ENCODE measurements at places on chromosomes 3 and 15.

GRCh38 chr15:59998950-59999611 lies 5.0 kb upstream of the FOXB1 start:
- no peak for DNase-seq

DNA sequence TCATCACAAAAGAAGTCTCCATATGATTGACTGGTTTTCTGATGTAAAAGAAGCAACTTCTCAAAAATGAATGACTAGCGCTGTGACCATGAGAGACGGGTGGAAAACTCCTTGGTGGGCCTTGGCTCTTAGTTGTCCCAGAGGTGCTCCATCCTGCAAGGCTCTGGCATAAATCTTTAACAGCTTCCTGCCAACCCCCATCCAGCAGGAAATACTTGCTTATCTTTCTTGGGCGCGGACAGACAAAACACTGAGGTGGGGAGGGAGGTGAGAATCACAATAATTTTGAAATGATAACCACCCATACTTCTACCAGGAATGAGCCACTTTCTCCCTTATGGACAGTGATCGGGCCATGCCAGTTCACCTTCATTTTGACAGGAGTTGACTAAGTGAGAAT lies 128.6 kb downstream of the STT3B start:
- DNase-seq = no peak

GRCh38 chr15:48486228-48486627 lies 155.0 kb downstream of the DUT start:
- no peak for DNase-seq

DNA sequence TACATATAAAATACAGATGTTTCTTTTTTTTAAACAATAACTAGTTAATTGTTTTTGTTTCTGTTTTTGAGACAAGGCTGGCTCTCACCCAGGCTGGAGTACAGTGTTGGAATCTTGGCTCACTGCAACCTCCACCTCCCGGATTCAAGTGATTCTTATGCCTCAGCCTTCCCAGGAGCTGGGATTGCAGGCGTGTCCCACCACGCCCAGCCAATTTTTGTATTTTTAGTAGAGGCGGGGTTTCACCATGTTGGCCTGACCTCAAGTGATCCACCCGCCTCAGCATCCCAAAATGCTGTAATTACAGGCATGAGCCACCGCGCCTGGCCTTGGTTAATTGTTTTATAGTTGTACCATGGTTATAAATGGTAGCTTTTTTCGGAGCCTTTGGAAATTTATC lies 72.3 kb downstream of the PIAS1 start:
- peak; percentile 1 for DNase-seq

GRCh38 chr3:168558728-168559411 lies 463.1 kb upstream of the GOLIM4 start:
- no peak for DNase-seq

DNA sequence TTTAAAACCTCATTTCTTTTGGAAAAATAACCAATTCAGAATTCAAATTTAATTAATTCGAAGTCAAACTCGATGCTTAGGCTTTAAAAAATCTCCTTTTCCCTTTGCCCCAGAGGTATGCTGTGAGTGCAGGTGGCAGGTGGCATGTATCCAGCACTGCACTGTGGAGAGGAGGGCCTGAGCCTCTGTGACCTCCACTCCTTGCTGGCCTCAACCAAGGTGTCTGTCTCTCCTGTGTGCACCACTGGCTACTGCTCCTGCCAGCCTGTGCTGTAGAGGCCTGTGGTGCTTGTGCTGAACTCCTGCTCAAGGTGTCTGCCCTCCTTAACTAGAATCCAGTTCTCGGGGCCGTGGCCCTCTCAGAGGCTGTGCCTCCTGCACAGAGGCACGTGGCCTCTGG lies 56.2 kb upstream of the NEDD4 start:
- no peak for DNase-seq

GRCh38 chr3:124256156-124256555 lies 264.2 kb upstream of the ROPN1 start:
- DNase-seq = no peak

Data from NCI-H446 (cell line).